SJCRH30 (cell line): ENCODE measurements at places on chromosomes 12 and 14.

- DNase-seq = no peak
These were observed 6.0 kb upstream of the CIROP start for GRCh38 chr14:23110579-23111365.

GRCh38 chr14:96554315-96554910, 52.2 kb downstream of the PAPOLA start:
- no peak for DNase-seq

DNA sequence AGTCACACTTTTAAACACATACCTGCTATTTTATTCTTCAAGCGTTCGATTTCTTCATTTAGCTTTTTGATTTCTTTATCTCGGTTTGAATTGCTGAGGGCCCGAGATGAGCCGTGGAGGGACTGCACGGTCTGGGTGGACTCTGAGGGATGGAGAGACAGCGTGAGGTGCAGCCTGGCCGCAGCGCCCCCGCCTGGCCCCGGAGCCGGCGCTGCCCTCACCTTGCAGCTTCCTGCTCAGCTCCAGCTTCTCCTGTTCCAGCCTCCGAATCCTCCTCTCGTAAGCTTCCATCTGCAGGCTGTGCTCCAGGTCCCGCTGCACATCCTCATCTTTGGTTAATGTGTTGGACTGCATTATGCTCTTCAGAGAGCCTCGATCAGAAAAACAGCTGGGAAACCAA, 53.2 kb downstream of the AMN start:
- DNase-seq = no peak

DNA sequence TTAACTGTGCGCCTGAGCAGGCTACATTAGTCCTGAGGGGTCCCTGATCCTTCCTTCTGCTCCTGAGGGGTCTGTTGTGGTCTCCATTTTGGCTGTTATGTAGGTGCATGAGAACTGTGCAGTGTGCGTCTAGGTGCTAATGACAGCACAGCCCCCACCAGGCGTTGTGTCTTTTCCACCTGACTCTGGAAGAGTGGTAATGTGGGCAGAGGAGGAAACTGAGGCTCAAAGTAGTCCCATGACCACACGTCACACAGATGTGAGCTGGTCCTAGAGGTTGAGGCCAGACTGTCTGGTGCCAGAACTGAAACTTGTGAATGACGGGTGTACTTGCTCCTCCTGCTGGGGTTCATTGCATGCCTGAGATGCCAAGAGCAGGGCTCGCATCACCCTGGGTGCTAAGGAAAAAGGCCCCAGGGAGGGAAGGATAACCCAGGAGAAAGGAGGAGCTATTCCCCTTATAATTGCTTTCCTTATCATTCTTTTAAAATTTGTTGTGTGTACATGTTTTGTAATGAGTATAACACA, 111.8 kb downstream of the SLC25A47 start:
- DNase-seq = no peak

- no peak for DNase-seq
These were observed 667.5 kb upstream of the TMEM132C start for GRCh38 chr12:127599436-127599835.

GRCh38 chr14:91872011-91872501, 4.7 kb upstream of the TC2N start:
- DNase-seq = no peak

- no peak for DNase-seq
These were observed 61.5 kb downstream of the DUSP16 start for GRCh38 chr12:12501121-12501520.

DNA sequence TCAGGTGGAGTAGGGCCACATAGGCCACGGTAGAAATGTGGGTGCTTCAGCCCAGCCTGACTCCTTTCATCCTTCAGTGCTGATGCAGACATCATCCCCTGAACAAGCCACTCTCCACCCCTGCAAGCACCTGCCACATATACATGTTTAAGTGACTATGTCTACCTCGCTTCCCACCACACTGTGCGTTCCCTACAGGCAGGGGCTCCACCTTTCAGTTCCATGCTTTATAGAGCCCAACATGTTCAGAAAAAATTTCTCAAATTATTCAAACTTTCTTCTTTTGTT, 11.6 kb downstream of the SLC7A7 start:
- DNase-seq = no peak

GRCh38 chr12:48717252-48717695, 767 bp upstream of the CCNT1 start:
- peak; percentile 32 for DNase-seq

DNA sequence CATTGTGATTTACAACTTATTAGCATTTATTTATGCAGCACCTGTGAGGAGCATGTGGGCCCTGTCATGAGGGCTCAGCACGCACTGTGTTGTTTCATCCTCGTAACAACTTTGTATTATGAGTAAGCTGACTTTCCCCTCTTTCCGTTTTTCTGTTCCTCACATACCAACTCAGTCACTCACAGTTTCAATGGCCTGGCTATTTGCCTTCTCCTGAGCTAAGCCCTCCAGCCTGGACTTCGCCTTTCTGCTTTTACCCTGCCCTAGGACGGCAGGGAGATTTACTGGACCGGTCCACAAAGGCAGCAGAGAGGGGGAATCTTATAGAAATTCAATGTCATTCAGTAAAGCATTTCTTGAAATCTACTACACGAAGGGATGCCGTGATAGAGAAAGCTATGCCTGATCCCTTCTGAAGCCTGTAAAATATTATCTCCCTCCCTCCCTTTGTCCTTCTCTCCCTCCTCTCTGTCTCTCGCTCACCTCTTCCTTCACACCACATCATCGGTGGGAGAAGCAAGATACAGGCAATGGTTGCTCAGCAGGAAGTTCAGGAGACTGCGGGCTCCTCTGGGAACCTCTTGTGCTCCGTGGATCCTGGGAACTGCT, 219.2 kb upstream of the TBX3 start:
- no peak for DNase-seq

GRCh38 chr12:25257590-25258324, 7.0 kb upstream of the KRAS start:
- DNase-seq = no peak

- DNase-seq = no peak
These were observed 87.9 kb upstream of the BCL11B start for GRCh38 chr14:99359906-99360305.

DNA sequence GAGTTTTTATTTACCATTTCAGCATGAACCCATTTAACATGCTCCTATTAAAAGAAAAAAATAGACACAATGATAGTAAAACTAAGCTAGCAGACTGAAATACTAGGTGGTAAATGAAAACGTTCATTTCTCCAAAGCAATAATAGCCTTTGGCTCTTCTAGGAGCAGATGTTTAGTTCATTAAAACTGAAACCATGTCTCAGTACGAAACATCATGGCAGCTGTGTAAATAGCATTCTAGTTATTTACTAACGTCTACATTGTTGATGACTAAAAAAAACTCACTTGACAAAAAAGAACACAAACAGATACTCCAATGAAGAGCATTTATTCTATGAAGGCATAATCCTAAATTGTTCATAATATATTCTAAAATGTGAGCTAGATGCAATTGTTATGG, 17.9 kb downstream of the RECQL start:
- DNase-seq = no peak

DNA sequence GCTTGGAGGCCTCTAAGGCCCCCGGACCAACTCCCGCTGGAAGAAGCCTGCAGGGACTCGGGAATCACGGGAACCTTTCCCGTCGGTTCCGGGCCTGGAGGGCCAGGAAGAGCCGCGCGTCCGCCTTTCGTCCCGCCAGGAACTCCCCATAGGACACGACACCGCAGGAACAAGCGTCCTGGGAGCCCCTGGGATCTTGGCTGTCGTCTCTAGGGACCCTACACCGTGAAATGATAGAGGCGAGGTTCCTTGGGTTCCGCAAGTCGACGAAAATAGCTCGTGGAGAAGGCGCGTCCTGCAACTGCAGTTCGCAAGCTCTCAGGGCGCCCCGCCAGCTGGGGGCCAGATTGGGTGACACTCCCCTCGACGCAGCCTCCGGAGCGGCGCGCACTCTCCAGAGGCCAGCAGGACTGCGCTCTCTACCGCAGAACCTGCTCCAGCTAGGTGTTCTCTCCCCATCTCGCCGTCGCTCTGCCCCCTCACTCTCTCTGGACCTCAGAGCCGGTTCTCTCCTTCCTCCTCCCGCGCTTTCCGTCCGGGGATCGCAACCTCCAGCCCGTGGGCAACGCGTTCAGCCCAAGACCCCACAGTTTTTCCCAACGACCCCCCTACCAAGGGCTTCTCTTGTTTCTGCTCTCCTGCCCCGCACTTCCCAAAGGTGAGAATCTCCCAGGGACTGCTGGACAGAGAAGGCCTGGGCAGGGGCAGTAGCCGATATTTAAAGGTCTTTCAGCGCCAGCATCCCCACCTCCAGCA, 776 bp downstream of the BMP4 start:
- no peak for DNase-seq

DNA sequence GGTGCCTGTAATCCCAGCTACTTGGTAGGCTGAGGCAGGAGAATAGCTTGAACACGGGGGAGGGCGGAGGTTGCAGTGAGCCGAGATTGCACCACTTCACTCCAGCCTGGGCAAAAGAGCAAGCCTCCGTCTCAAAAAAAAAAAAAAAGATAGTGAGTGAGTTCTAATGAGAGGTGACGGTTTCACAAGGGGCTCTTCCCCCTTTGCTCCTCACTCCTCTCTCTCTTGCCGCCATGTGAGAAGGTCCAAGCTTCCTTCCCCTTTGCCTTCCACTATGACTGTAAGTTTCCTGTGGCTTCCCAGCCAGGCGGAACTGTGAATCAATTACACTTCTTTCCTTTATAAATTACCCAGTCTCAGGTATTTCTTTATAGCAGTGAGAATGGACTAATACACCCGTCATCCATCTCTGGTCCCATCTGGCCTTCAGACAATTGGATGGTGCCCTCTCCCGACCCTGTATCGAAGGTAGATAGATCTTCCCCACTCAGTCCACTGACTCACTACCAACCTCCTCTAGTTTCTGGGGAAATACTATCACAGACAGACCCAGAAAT, 27.0 kb upstream of the RCOR1 start:
- no peak for DNase-seq

DNA sequence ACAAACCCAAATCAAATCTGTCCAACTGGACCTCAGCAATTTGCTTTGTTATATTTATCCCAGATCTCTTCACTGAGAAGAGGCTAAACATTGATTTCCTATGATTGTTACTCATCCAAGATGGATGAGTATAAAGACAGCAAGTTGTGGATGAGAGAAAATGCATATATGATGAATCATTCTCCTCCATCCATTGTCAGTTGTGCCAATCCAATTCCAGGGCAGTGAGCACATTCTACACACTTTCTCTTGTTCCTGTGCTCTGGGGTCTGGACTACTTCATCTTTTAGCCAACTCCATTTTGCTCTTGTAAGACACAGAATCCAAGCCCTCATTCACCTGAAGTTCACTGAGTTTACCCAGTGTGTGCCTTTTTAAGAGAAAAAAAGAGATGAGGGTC, 105.7 kb downstream of the GCH1 start:
- DNase-seq = no peak

GRCh38 chr12:100795800-100796179, 1.2 kb downstream of the ANO4 start:
- no peak for DNase-seq

GRCh38 chr14:96368534-96368933, 5.2 kb downstream of the GSKIP start:
- peak; percentile 16 for DNase-seq

- DNase-seq = no peak
These were observed 3.9 kb upstream of the RARG start for GRCh38 chr12:53235742-53236442.

DNA sequence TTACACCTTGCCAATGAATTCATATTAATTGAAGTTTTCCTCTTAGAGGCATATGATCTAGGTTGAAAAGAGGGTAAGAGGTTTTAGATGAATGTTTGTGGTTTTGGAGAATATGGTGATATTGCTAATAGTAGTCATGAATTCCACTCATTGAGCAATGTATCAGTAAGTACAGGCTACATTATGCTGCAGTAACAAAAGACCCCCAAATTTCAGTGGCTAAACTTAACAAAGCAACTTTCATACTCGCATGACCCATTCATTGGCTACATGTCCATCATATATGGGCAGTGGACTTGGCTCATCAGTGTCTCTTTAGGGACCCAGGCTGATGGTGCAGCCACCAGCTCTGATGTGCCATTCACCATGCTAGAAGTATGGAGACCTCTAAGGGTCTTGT, 196.6 kb upstream of the MYL2 start:
- DNase-seq = no peak

GRCh38 chr12:48351022-48351708, 446 bp upstream of the ZNF641 start:
- no peak for DNase-seq

- no peak for DNase-seq
These were observed at the start of gene PLBD1 for GRCh38 chr12:14567351-14568162. TSS of gene PLBD1 (minus strand) at chr12:14567883. CDS start at chr12:14567696, 187 bp downstream.

DNA sequence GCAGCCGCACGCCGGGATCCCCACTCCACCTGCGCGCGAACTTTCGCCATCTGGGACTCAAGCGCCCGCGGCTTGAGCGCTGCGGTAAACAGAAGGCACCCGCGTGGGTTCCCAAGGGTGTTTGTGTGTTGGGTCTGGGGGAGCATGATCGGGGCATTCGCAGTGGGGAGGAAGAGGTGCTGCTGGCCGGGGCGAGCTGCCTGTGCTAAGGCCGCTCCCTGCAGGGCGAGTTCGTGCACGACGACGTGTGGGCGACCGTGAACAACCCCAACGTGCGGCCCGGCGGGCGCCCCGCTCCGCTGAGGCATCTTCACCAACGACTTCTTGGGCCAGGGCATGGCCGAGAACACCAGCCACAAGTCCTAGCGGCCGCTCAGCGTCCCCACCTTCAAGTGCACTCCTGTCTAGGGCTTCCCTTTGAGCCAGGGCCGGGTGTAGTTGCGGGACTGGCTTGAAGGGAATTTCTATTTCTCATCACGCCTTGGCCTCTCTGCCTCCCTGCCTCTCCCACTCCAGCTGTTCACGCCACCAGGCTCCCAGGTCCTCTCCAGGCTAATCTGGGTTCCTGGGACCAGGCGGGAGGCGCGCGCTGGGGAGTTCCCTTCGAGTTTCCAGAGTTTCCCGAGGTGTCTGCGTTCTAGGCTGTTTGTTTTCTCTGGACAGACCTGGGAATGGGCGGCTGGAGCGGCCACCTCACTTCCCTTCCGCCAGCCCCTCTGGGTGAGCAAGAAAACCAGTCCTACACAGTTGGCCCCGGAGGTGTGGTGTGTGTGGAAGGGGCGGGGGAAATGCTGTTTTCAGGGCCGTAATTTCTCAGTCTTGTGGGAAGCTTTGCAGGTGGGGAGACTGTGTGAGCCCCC, 417.8 kb upstream of the TMTC1 start:
- no peak for DNase-seq

GRCh38 chr14:106729551-106729950, 1203.2 kb downstream of the TMEM121 start:
- DNase-seq = no peak

DNA sequence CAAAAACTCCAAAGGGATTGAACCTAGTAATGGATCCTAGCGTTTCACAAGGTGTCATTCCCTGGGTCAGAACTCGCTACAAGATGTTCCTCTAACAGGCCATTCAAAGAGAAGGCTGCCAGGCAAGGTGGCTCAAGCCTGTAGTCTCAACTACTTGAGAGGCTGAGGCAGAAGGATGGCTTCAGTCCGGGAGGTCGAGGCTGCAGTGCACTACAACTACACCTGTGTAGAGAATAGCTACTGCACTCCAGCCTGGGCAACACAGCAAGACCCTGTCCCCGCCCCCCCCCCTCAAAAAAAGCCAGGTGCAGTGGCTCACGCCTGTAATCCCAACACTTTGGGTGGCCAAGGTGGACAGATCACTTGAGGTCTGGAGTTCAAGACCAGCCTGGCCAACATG, 14.4 kb downstream of the PPTC7 start:
- DNase-seq = no peak
